Iris pigment epithelial cell (primary cell): ENCODE measurements at places on chromosomes 2 and 18.

DNA sequence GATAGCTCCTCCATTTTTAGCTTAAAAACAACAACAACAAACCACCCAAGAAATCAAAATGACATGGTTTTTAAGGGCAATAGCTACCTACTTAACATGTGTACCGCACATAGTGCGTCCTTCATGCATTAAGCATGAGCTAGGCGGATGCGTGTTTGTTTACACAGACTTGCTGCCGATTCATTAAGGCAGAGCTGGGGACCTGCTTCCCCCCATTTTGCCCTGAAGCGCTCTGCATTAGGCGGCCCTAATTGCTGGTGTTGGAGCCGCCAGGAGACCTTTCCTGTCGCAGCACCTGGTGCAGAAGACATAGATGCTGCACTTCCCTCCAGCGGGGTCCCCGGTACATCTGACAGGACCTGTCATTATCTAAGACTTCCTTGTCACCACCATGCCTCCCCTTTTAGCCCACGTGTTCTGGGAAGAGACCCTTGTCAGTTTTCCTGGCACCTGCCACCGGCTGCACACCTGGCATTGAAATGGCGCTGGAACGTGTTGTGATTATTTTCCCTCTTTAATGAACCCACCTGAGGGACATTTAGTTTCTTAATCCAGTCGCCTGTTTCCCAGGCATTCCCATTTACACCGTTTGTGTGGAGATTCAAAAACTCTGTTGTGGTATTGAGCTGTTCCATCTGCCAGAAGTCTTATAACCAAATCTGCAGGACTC is 261.1 kb upstream of the RAB12 start:
- DNase-seq: no peak

DNA sequence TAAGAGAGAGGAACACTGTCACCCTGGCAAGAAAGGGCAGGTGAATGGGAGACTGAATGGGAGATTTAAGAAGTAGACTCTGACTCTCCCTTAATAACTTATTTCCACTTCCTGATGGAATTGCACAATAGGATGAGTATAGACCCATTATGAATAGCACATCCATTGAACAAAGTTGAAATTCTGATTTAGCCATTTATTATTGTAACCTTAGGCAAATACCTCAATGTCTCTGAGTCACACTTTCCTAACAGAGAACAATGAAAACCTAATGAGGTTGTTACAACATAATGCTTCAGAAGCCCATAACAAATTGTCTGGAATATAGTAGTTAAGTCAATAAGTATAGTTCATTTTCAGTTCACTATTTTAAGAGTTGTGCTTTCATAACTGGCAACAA is 78.9 kb downstream of the NRXN1 start:
- peak; percentile 90 for DNase-seq

DNA sequence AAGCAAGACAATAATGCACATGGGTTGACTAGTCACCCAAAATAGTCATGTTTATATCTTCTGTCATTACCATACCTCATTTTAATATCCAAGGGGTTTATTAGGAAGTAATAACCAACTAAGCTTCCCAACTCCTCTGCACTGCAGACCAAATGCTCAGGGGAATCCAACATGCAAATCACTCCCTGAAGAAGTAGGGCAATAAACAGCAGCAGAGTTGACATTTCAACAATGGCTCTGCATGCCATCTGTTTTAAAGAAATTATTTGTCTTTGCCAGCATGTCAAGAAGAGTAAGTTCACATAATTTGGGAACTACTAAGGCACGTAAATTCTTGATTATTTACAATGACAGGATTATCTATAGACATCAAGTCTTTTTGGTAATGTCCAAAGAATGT is 84.4 kb upstream of the LYPD1 start:
- DNase-seq: no peak

DNA sequence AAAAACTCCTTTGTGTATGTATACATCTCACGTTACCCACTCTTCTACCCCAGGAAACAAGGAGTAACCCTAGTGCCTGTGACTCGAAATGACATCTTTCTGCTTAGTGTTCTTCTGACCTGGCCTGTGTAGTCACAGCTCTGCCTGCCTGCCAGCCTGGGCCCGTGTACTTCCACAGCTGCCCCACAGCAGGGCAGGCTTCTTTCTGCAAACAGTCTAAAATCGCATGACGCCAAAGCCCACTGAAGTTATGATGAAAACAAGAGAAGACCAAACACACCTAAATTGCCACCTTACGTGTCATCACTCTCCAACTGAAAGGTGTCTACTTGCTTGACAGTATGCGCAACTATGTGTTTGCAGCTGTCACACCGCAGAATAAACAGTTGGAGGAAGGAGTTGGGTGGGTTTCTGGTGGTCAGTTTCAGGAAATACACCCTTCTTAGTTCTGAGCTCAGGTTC is 1.5 kb downstream of the GAREM1 start:
- DNase-seq: peak; percentile 14

DNA sequence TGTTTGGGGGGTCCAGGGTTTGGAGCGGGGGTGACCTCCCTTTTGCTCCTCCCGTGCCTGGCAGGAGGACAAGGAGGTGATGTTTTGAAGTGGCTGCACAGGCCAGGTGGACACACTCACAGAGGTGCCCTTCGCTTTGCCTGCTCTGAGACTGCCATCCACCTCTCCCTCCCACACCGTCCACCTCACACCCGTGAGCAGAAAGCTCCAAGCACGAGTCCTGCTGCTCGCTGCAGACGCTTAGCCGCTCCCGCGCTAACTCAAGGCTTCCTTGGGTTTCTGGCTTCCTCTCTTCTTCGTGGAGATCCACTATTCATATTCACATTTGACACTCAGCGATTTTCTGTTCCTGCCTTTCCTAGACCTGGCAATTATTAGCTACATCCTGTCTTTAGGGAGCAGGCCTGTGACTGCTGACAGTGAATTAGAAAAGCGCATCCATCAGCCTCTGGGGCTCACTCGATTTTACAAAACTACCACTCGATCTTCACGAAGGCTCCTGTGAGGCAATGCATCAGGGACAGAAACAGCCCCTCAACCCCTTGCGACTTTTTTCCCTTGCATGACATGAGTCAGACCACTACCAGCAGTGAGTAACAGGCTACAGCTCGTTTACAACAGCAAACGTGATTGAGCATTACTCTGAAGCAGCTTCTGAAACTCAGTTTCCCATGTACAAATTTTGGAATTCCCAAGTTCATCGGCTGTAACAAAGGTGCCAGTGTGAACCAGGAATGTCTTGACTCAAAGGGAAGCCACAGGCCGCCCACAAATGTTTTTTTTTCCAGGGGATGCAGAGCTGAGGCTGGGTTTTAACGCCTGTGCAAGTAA is 238.7 kb upstream of the SOX11 start:
- peak; percentile 43 for DNase-seq

GRCh38 chr2:62653582-62654422 is 51.7 kb upstream of the EHBP1 start:
- peak; percentile 56 for DNase-seq

DNA sequence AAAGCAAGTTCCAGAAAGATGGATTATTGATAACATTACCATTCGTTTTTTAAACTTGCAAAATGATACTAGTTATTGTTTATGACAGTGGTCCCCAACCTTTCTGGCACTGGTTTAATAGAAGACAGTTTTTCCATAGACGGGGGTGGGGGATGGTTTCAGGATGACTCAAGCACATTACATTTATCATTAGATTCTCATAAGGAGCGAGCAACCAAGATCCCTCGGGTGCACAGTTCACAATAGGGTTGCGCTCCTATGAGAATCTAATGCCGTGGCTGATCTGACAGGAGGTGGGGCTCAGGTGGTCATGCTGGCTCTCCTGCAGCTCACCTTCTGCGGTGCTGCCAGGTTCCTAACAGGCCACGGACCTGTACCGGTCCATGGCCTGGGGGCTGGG is 86.2 kb downstream of the BCL2 start:
- DNase-seq: no peak

DNA sequence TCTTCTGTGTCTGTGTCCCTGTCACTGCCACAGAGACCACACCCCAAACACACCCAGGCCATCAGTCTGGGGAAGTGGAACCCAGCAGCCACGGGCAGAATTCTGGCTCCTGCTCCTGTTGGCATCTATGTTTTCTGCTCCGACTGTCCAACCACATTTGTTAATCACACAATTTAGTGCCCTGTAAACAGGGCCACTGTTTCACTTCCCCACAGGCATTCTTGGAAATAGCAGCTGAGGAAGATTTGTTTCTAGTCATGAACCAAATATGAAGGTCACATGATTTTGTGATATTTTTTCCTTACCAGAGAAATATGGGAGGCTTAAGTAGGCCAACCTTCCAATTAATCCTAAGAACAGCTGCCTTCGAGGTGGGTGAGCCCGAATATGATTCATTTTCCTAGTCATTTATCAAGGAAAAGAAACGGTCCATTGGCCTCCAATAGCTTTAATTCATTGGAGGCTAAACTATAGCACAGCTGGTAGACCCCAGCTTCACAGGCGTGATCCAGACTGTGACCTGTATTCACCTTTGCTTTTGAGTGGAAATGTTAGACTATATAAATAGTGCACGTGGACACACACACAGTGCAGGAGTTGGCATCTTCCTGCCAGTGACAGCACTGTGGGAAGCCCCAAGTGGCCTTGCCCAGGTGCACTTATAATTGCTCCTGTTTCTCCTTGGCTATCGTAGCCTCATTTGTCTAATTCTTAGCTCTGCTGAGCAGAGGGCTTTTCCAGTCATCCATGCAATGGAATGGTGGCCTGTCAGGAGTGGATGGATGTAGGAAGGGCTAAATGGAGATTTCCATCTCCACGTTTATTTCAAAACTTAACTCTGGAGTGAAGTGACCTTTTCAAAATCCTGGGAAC is 267.9 kb downstream of the LPIN1 start:
- peak; percentile 59 for DNase-seq
